ENCODE measurements at places on chromosomes 16 and 17. TPM values are rescaled to one million over a fixed set of nuclear protein-coding genes. Genes with fewer than 3 reads are reported as not detected.

Gene KRTAP9-4
- not detected for total RNA-seq

Gene FAM117A
- total RNA-seq = 39.3 TPM

Gene TMEM235
- total RNA-seq = not detected

Gene TAC4
- total RNA-seq = not detected

Gene OTOA
- 0.17 TPM for total RNA-seq

Gene TNP2
- total RNA-seq = not detected

Gene CRYM
- total RNA-seq = 7.8 TPM

Gene SLC13A5
- total RNA-seq = 88.4 TPM

Gene TBC1D28
- not detected for total RNA-seq

Gene MAP3K3
- total RNA-seq = 28.7 TPM

Gene TP53TG3F
- total RNA-seq = not detected

Gene FAHD1
- total RNA-seq = 71.9 TPM

Gene SLC52A1
- not detected for total RNA-seq

Gene RNF112
- 0.23 TPM for total RNA-seq

Gene TRAPPC1
- 15.9 TPM for total RNA-seq

Gene ICAM2
- 10.1 TPM for total RNA-seq

Gene SNAI3
- total RNA-seq = 0.17 TPM

Gene CCL13
- total RNA-seq = 0.84 TPM

Gene CASKIN1
- under 0.01 TPM for total RNA-seq

Gene KRTAP4-3
- not detected for total RNA-seq

Gene COL1A1
- total RNA-seq = 72.5 TPM

Gene HEATR9
- total RNA-seq = 0.08 TPM

Gene MT1G
- total RNA-seq = 2,353 TPM

Gene KRT34
- total RNA-seq = not detected

Gene CBX8
- 2.3 TPM for total RNA-seq

Gene CCL16
- total RNA-seq = 22.3 TPM

Gene ASIC2
- total RNA-seq = not detected

Gene SPATA32
- not detected for total RNA-seq

Gene TBKBP1
- total RNA-seq = 1.5 TPM

Gene TEX14
- total RNA-seq = 0.14 TPM
